ENCODE measurements at places on chromosomes 4 and X. TPM values are rescaled to one million over a fixed set of nuclear protein-coding genes. Genes with fewer than 3 reads are reported as not detected.

VCX gene
- total RNA-seq = not detected

DKK2 gene
- total RNA-seq = not detected

PTTG2 gene
- not detected for total RNA-seq

SOD3 gene
- 16.4 TPM for total RNA-seq

SEL1L3 gene
- total RNA-seq = 36.1 TPM

- no peak overlapping the region for H3K27ac ChIP-seq
- no peaks in the 10 kb centered on the region for H3K36me3 ChIP-seq
- H3K27me3 ChIP-seq = peaks cover 37% of the 10 kb centered on the region
- H3K4me3 ChIP-seq = peak overlapping the region; percentile 64
- peak; percentile 4 for DNase-seq
Observed at GRCh38 chr4:182143822-182144625, 99.2 kb upstream of the TENM3 start.
